Stimulated activated CD8-positive, alpha-beta memory T cell treated with anti-CD3 and anti-CD28 coated beads, Interleukin-15, amount 100 ng/mL, for 1 hour (primary cell): ENCODE measurements at places on chromosomes 3 and 15.

- no peak for DNase-seq
Measured at GRCh38 chr3:139521144-139521543, 18.4 kb downstream of the RBP1 start.

GRCh38 chr3:136505676-136506075 lies 246.5 kb downstream of the STAG1 start:
- DNase-seq, result no peak

DNA sequence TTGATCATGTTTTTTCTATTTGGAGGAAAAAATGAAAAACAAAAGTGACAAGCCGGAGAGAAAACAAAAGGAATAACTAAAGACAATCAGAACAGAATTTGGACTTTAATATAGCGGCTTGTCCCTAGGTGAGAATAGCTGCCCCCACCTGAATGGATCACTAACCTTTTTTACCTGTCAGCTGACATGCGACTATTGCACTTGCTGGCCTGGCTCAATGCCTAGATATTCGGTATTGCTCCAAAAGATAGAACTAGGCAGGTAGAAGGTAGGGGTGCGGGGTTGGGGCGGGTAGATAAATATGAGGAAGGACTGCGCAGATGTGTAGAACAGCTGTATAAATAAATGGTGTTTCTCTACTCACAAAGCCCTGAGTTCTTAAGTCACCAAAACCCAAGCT lies 650 bp upstream of the MORC1 start:
- no peak for DNase-seq

DNA sequence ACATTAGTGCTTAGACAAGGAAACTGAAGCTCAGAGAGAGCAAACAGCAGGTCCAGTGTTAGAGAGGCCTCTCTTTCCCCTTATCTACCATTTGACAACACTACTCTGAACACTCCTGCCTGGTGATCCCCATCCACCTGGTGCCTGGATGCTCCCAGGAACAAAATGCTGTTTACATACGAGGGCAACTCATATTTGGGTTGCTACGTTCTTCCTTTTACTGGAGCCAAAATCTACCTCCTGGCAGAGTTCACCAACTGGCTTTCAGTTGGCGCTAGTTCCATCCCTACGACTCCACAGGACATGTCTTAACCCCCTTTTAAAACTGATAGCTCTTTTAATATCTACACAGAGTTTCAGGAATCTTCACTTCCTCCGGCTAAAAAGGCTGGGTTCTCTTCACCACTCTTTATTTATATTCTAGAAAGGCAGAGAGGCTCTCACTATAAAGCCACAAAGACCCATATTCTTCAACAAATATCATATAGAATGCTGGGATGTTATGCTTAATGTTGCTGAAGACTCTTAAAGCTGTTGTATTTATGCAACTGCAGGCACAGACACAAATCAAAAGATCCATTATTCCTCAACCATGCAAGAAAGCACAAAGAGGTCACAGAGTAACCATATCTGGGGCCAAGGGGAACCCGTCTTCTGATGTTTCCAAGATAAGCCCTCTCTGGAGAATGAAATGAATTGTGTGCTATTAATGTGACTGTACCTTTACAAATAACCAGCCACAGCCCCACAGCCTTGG lies 47.9 kb downstream of the CCNB2 start:
- DNase-seq, result no peak

- DNase-seq, result no peak
Measured at GRCh38 chr3:156675830-156676767, 1.7 kb downstream of the TIPARP start.

DNA sequence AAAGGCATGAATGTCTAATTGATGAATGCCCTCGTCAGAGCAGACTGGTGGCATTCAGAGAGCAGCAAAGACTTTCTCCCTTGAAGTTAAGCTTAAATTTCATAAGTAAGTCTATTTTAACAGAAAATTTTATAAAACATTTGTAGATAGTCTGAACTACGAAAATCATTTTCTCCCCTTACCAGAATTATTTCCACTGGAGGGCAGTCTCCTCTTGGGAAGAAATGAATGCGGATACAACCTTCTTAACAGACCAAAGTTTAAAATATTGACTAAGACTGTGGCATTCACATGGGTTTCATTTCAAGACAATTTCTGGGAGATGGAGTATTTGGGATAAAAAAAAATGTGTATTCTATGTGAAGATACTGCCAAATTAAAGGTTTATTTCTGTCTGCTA lies 669.0 kb downstream of the FHIT start:
- no peak for DNase-seq

- no peak for DNase-seq
Measured at GRCh38 chr15:74866090-74866489, 7.1 kb downstream of the SCAMP2 start.

DNA sequence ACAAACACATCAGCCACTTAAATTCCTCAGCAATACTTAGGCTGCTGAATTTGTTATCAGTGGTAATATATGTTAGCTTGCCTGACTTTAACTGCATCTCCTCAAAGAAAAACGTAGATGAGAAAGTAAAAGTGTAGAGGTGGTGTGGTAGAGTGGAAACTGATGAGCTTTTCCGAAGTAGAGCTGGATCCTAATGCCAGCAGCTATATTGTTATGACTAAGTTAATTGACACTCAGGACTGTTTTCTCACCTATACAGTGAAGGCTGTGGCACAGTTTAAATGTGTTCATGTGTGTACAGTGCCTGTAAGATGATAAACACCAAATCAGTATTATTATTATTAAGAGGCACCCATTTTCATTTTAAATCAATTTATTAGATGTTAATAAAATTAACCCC lies 174.9 kb downstream of the TNIK start:
- no peak for DNase-seq

- DNase-seq, result no peak
Measured at GRCh38 chr3:64595253-64595694, 92.5 kb downstream of the ADAMTS9 start.

- no peak for DNase-seq
Measured at GRCh38 chr15:79399606-79400005, 32.5 kb upstream of the MINAR1 start.

DNA sequence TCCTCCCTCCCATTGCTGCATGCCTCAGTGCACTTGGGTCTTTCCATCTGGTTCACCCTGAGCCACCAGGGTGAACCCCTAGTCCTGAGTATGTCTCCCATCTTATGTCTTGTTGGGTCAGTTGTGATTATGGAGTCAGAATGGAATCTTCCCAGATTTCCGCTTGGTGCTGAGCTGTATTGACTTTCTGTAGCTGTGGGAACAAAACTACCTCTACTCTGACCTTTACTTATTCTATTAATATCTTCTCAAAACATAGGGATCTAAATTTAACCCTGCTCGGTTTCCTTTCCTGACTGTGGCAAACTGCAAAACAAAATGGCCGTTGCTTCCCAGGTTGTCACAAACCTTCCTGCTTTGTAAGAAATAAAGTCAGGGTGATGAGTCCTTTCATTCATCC lies 295.8 kb upstream of the LYSMD4 start:
- DNase-seq, result no peak
